ENCODE measurements at places on chromosomes 16 and 17. TPM values are rescaled to one million over a fixed set of nuclear protein-coding genes. Genes with fewer than 3 reads are reported as not detected.

Gene KRT28
- not detected for total RNA-seq

Gene PRDM7
- not detected for total RNA-seq

Gene TEKT5
- not detected for total RNA-seq

Gene C17orf50
- total RNA-seq: not detected

Gene WNT9B
- 8.3 TPM for total RNA-seq

Gene TBX6
- total RNA-seq: 0.69 TPM

Gene CD300LB
- total RNA-seq: 2.1 TPM

Gene SBK1
- total RNA-seq: 1.6 TPM

Gene HIC1
- 11.5 TPM for total RNA-seq

Gene NXN
- 53.6 TPM for total RNA-seq

Gene CMTM2
- total RNA-seq: 0.55 TPM

Gene RBFOX1
- not detected for total RNA-seq

Gene WSCD1
- 3.7 TPM for total RNA-seq

Gene C1QL1
- not detected for total RNA-seq

- no peak overlapping the region for H3K4me3 ChIP-seq
- no peak overlapping the region for H3K27ac ChIP-seq
- no peaks in the 10 kb centered on the region for H3K27me3 ChIP-seq
These were observed 52.6 kb downstream of the NOS2 start for GRCh38 chr17:27747462-27748359.

DNA sequence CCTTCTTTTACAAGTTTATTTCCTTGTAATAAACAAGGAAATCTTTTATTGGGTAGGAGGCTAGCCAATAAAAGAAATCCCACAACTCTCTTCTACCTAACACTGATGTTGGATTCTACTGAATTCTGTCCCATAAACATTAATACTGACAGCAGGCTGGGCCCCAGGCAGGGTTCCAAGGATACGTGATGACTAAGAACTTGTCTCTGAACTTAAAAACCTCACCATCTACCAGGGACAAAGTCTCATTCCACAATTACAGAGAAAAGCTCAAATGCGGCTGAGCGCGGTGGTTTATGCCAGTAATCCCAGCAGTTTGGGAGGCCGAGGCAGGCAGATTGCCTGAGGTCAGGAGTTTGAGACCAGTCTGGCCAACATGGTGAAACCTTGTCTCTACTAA is 64.9 kb downstream of the ARHGAP17 start:
- no peak for DNase-seq
- no peak overlapping the region for H3K27ac ChIP-seq
- H3K4me3 ChIP-seq: no peak overlapping the region

DNA sequence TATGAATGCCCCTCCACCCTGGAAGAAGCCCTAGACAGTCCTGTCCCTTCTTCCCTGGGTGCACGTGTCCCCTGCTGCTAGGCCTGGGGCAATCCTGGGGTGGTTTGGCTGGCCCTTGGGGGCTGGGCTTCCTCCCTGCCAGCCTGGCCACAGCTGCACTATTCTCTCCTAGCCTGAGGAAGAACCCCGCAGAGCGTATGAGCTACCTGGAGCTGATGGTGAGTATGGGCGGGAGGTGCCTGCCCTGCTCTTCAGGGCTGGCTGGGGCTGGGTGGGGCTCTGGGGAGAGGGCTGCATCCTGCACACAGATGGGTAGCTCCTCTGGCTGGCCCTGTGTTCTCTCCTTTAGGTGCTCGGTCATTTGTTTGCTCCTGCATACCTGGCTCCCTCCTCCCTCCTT is 28.8 kb downstream of the MAP2K3 start:
- H3K27ac ChIP-seq: no peak overlapping the region
- H3K36me3 ChIP-seq: peaks cover 68% of the 10 kb centered on the region
- H3K4me3 ChIP-seq: no peak overlapping the region
- H3K27me3 ChIP-seq: no peaks in the 10 kb centered on the region
- DNase-seq: peak; percentile 16
- peaks cover 5% of the 10 kb centered on the region for H3K4me1 ChIP-seq

- no peak overlapping the region for H3K4me3 ChIP-seq
- no peaks in the 10 kb centered on the region for H3K4me1 ChIP-seq
- H3K27ac ChIP-seq: no peak overlapping the region
- H3K27me3 ChIP-seq: no peaks in the 10 kb centered on the region
- H3K36me3 ChIP-seq: peaks cover 88% of the 10 kb centered on the region
These were observed 16.4 kb downstream of the TADA2A start for GRCh38 chr17:37422971-37423625.

- no peaks in the 10 kb centered on the region for H3K27me3 ChIP-seq
- no peak overlapping the region for H3K4me3 ChIP-seq
- no peaks in the 10 kb centered on the region for H3K36me3 ChIP-seq
- H3K27ac ChIP-seq: no peak overlapping the region
These were observed 5.9 kb upstream of the XYLT1 start for GRCh38 chr16:17476414-17477259.

DNA sequence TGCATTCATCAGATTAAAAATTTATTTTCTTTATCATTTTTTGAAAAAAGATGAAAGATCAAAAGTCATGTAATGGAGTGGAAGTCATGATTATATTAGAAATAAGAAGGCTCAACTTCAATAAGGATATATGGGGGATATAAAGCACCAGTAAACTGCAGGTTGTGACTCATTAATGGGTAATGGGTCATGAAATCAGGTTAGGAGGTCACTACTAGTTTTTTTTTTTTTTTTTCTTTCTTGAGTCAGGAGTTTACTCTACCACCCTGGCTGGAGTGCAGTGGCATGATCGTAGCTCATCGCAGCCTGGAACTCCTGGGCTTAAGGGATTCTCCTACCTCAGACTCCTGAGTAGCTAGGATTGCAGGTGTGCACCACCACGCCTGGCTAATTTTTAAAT is 14.3 kb downstream of the EFCAB13 start:
- no peaks in the 10 kb centered on the region for H3K27me3 ChIP-seq
- H3K4me3 ChIP-seq: no peak overlapping the region
- DNase-seq: no peak
- no peaks in the 10 kb centered on the region for H3K36me3 ChIP-seq
- no peaks in the 10 kb centered on the region for H3K4me1 ChIP-seq
- no peak overlapping the region for H3K27ac ChIP-seq

GRCh38 chr17:39097150-39097519 is 54.3 kb downstream of the PLXDC1 start:
- H3K27ac ChIP-seq: peak overlapping the region; percentile 39
- DNase-seq: no peak
- H3K4me3 ChIP-seq: no peak overlapping the region
- H3K36me3 ChIP-seq: no peaks in the 10 kb centered on the region
- H3K27me3 ChIP-seq: no peaks in the 10 kb centered on the region

DNA sequence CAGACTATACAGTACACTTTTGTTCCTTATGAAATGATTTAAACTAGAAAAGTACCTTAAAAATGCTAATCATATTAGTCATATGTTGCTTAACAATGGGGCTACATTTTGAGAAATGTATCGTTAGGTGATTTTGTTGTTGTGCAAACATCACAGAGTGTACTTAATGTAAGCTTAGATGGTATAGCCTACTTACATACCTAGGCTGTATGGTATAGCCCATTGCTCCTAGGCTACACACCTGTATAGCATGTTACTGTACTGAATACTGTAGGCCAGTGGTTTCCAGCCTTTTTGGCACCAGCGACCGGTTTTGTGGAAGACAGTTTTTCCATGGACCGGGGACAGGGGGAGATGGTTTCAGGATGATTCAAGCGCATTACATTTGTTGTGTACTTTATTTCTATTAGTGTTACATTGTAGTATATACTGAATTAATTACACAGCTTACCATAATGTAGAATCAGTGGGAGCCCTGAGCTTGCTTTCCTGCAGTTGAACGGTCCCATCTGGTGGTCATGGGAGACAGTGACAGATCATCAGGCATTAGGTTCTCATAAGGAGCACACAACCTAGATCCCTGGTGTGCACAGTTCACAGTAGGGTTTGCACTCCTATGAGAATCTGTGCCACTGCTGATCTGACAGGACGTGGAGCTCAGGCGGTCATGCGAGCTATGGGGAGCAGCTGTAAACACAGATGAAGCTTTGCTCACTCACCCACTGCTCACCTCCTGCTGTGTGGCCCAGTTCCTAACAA is 35.0 kb upstream of the MRC2 start:
- no peak for DNase-seq
- H3K27ac ChIP-seq: no peak overlapping the region
- peaks cover under 1% of the 10 kb centered on the region for H3K4me1 ChIP-seq
- no peaks in the 10 kb centered on the region for H3K27me3 ChIP-seq

- no peaks in the 10 kb centered on the region for H3K27me3 ChIP-seq
- H3K36me3 ChIP-seq: peaks cover 3% of the 10 kb centered on the region
- no peak overlapping the region for H3K4me3 ChIP-seq
- H3K4me1 ChIP-seq: peaks cover 18% of the 10 kb centered on the region
These were observed 1.2 kb upstream of the COG1 start for GRCh38 chr17:73191443-73192205.

DNA sequence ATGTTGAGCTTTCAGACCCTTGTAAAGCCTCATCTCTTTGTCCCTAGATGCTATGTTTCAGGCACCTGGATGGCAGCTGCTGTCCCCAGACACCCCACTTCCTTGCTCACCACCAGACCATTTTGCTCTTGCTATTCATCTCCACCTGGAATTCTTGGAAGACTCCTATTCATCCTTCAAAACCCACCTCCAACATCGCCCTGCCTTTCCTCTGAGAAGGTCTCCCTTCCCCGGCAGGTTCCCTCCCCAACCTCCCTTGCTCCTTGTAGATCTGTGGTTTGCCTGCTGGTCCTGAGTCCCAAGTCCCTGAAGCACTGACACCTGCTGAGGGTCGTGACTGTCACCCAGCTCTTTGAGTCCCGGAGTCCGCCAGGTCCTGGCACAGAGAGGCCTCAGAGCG is 9.9 kb downstream of the ZNF469 start:
- H3K27ac ChIP-seq: no peak overlapping the region
- H3K27me3 ChIP-seq: no peaks in the 10 kb centered on the region
- H3K36me3 ChIP-seq: no peaks in the 10 kb centered on the region
- no peak overlapping the region for H3K4me3 ChIP-seq

DNA sequence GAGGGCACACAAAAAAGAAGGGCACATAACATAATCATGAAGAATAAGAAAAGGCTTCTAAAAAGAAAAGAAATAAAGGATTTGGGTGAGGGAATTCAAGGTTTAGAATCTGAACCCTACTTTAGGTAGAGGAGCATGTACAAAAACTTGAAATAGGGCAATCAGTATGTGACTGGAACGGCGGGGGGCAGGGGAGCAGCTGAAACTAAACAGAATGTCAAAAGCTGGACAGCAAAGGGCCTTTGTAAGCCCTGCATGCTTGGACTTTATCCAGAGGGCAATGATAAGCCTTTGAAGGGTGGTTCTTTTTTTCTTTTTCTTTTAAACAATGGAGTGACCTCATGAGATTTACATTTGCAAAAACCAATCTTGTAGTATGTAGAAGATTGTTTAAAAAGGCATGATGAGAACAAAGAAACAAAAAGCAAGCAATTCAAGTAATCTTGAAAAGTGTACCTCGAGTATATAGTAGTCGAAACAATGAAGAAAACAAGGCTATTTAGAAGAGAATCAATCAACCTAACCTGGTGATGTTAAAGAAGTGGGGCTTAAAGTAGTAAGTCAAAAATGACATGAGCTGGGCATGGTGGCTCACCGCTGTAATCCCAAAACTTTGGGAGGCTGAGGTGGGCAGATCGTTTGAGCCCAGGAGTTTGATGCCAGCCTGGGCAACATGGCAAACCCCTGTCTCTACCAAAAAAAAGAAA is 46.7 kb upstream of the ANKFY1 start:
- H3K4me3 ChIP-seq: no peak overlapping the region
- peaks cover 38% of the 10 kb centered on the region for H3K4me1 ChIP-seq
- H3K27ac ChIP-seq: peak overlapping the region; percentile 11
- no peaks in the 10 kb centered on the region for H3K36me3 ChIP-seq
- no peak for DNase-seq
- no peaks in the 10 kb centered on the region for H3K27me3 ChIP-seq

GRCh38 chr17:18144855-18145254 is 36.3 kb downstream of the MYO15A start:
- H3K27ac ChIP-seq: no peak overlapping the region
- H3K4me1 ChIP-seq: no peaks in the 10 kb centered on the region
- no peaks in the 10 kb centered on the region for H3K27me3 ChIP-seq

DNA sequence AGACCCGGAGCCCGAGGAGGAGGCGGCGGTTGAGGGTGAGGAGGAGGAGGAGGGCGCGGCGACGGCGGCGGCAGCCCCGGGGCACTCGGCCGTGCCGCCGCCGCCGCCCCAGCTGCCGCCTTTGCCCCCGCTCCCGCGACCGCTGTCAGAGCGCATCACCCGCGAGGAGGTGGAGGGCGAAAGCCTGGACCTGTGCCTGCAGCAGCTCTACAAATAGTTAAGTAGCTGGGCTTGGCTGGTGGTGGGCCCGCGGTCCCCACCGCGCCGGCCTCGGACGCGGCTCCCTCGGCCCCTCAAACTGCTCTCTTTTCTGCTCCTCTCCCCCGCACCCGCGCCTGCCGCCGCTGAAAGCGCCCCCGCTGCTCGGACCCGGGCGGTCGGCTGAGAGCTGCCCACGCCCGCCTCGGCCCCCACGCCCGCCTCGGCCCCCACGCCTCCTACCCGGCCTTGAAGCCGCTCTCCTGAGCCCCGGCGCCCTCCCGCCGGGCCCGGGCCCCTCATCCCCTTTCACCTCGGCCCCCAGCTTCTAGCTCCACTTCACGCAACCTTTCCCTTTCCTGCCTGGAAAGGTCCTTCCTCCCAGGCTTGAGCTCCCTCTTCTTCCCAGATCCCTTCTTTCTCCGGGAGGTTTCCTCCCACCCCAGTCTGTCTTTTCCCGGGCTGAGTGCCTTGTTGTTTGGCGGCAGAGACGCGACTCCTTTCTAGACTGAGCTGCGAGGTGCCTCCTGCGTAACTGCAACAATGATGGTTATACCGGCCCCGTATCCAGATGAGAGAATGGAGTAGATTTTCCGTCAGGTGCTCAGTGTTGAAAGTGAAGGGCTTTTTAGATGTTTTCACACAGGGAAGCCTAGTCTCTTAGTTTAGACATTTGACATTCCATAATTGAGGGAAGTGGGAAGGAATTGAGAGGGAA is 850 bp downstream of the PPM1E start:
- H3K36me3 ChIP-seq: no peaks in the 10 kb centered on the region
- no peaks in the 10 kb centered on the region for H3K27me3 ChIP-seq
- H3K27ac ChIP-seq: no peak overlapping the region
- peak overlapping the region; percentile 68 for H3K4me3 ChIP-seq

GRCh38 chr16:31219154-31219741 is 2.3 kb upstream of the PYDC1 start:
- no peak overlapping the region for H3K4me3 ChIP-seq
- no peaks in the 10 kb centered on the region for H3K36me3 ChIP-seq
- peaks cover 23% of the 10 kb centered on the region for H3K27me3 ChIP-seq
- peaks cover 29% of the 10 kb centered on the region for H3K4me1 ChIP-seq

All from upper lobe of left lung (tissue), 6 donors.